ENCODE measurements at places on chromosomes 2 and 18.

DNA sequence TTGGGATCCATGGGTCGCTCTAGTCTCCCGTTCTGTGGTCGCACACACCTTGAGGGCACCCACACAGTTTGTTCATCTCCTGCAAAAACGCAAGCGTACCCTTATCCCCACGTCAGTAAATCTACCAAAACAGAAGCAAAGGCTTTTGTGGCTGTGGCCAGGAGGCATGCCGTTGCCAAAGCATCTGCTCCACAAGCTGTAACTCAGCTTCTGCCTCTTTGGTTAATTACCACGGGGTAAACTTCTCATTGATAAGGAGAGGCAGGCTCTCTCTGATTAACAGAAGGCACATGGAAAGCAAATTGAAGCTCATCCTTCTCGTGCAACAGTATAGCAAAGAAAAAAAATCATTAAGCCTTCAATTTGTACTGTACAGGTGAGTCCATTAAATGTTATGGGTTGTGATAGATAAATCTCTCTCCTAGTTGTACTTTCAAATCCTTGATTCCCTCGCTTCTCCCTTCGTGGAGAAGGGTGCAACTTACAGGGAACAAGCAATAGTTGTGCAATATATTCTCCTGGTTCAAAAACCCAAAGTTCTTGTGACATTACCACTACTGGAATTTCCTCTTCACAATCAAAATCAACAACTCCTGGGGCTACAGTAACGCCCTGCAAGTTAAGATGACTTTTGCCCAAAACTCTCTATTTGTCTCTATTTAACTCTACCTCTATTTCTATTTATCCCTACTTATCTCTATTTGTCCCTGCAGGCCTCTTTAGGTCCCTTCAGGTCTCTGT lies 10.3 kb downstream of the PECR start:
- DNase-seq, result no peak

- DNase-seq, result no peak
Measured at GRCh38 chr2:112096098-112096497, 41.0 kb downstream of the TMEM87B start.

DNA sequence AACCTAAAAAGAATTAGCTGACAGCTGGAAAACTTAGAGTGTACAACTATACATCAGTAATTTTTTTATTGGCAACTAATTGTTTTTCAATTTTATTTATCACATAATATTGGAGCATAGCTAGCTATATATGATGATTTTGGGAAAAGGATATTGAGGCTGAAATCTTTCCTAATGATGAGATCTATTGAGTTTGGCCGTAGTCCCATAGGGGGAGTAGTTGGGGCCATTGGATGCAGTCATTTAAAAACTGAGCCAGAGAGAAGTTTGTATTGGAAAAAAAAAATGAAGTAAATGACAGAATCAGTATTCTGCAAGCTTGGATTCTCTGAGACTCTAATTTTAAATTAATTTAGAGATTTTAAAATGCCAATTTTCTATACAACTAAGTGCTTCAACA lies 179.8 kb downstream of the LTBP1 start:
- DNase-seq, result no peak

DNA sequence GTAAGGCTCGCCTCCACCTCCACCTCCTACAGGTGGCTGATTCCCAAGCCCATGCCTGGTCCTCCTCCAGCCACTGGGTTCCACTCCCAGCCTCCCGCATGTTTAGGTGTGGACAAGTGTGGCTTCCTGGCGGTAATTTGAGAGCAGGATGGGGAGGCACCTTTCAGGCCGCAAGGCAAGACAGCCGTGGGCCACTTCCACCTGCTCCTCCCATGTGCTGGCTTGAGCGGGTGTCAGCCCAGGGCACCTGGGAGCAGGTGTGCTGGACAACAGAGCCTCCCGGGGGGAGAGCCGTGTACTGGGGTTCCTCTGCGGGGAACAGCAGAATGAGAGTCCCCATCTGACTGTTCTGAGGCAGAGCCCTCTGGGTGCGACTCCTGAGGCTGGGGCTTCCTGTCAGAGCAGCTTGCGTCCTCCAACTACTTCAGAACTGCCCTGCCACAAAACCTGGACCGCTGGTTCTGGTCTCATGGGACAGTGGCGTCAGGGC lies 83.9 kb downstream of the TPO start:
- no peak for DNase-seq

DNA sequence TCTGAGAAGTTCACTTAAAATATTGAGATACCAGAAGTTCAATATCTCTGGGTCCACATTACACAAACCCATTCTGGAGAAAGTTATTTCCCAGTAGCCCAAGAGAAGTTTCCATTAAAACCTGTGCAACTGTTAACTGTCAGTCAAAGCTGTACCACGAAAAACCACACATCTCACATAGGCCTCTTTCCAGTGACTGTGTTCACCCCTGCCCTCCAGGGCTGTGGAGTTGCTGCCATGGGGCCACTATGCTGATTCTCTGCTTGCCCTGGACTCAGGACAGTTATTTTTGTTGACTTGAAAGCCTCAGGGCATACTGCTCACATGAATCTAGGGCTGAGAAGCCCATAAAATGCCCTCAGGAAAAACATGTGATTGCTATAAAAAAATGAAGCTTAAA lies 153.8 kb downstream of the PIEZO2 start:
- DNase-seq, result no peak

- no peak for DNase-seq
Measured at GRCh38 chr2:13628122-13628521, 911.4 kb downstream of the TRIB2 start.

DNA sequence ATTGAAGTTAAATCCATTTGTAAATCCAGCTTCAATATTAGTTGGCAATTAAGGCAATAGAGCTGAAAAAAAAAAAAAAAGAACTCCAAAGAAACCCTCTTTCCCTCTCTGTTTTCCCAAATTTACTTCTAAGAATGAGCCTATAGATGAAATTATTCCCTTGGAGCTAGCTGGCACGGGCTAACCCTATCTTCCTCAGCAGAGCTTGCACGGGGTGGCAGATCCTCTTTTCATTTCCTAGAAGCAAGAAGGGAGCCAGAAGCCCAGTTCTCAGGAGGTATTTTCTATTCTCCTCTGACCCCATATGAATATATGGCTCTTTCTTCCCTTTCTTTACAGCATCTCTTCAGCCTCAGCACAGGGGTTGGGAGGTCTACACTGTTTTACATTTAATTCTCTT lies 426.0 kb downstream of the TGIF1 start:
- no peak for DNase-seq

GRCh38 chr2:70894765-70895164 lies 40.9 kb upstream of the ATP6V1B1 start:
- DNase-seq, result no peak

DNA sequence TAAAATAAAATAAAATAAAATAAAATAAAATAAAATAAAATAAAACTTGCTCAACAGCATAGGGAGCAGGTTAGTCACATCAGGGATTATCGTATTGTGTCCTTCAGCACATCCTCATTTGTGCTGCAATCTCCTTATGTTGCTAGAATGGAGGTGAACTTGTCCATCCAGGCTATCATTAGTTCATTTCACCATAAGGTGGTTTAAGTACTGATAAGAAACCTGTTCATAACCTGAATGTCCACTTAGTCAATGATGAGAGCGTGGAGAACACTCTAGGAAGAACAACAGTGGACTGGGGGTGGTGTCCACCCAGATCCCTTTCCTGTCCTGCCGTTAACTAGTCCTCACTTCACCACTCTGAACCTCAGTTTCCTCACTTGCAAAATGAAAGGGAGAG lies 21.9 kb downstream of the DHRS9 start:
- no peak for DNase-seq

DNA sequence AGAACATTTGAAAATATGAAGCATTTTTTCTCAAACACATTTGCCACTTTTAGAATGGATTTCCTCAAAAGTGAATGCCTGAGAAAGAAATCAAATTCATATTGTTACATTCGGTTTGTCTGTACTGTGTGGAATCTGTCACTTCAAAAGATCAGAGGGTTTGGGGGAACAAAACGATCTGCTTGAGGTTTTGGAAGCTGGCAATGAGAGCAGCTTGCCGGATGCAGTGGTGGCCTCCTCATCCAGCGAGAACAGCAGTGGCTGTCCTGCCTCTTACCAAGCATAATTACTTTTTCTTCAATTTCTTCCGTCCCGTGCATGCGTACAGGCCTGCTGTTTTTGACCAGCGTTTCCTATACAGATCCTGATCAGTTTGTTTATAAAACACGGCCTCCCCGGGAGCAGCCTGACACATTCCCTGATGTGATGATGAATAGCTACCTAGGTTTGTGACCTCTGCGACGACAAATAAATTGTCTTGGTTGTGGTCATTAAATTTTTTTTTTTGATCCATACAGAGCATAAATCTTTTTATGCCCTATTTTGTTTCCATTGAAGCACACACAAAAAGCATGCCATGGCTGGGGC lies 45.2 kb downstream of the ITGA6 start:
- DNase-seq, result no peak

- no peak for DNase-seq
Measured at GRCh38 chr2:204665207-204665606, 119.9 kb downstream of the PARD3B start.

- DNase-seq, result no peak
Measured at GRCh38 chr2:85273738-85274731, 53.8 kb downstream of the TGOLN2 start.

- DNase-seq, result no peak
Measured at GRCh38 chr2:237596520-237597195, 6.1 kb upstream of the RAB17 start.

- no peak for DNase-seq
Measured at GRCh38 chr18:44680273-44681075, at the start of gene SETBP1. TSS of gene SETBP1 (plus strand) at chr18:44680888. CDS start at chr18:44701347, 20,459 bp downstream.

GRCh38 chr18:12456441-12456840 lies 48.7 kb downstream of the PRELID3A start:
- DNase-seq, result no peak

DNA sequence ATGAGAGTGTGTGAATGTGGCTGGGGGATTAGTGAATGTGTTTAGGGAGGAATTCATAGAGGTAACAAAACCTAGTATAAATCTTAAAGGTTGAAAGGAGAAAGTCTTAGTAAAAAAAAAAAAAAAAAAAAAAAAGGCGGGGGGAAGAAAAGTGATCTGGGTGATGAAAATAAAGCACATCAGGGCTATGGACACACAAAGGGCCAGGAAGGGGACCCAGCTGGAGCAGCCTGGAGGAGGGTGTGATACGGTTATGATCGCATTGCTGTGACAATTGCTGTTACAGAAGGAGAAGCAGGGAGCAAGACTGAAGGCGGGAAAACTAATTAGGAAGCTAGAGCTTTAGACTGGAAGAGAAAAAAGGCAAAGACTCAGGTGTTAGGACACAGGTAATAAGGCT lies 85.4 kb downstream of the DLGAP1 start:
- no peak for DNase-seq

GRCh38 chr2:94872676-94873361 lies 1.6 kb downstream of the TEKT4 start:
- no peak for DNase-seq

DNA sequence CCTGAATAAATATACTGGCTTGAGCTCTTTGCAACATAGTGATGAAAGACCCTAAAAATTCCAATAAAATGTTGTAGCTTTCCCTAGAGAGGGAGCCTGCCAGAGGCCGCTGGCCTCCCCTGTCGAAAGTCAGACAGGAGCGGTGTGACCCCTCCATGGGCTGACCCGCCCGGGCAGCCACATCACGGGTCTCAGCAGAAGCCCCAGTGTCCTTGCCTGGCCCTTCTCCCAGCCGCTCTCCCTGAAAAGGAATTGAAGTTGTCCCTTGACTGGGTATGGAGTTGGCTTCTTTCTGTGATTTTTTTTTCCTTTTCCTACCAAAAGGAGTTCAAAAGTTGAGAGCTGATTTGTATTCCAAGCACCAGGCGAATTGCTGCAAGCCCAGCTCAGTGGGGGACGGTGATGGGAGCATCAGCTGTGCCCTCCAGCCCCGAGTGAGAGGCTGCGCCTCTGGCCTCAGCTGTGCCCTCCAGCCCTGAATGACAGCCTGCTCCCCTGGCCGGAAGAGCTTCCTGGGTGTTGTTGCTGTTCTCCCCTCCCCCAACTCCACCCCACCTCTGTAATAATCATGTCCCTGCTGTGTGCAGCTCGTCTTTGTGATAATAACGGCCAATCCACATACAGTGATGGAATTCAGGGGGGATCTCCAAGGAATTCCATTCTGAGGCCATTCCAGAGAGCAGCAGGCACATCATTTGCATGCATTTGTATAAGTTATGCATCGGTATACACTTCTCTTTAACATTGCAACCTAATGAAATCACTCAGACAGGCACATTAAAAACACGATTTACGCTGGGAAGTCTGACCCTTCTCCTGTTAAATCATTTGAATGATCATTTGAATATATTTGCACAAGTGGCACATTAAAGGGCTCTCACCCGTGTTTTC lies 501.0 kb downstream of the EIPR1 start:
- no peak for DNase-seq

All from Panc1 (cell line).